Immature natural killer cell (primary cell): ENCODE measurements at places on chromosomes 16 and 17.
A peak's percentile ranks its signal among the peaks of the same experiment; 100 is the strongest.

- DNase-seq = no peak
Observed at GRCh38 chr17:1053661-1054360, 56.9 kb downstream of the TIMM22 start.

- DNase-seq = no peak
Observed at GRCh38 chr17:21289902-21290571, 5.5 kb downstream of the MAP2K3 start.

GRCh38 chr16:65917466-65917865 is 449.0 kb upstream of the CDH5 start:
- DNase-seq = no peak

GRCh38 chr17:80446645-80447405 is 29.6 kb downstream of the NPTX1 start:
- DNase-seq = no peak

DNA sequence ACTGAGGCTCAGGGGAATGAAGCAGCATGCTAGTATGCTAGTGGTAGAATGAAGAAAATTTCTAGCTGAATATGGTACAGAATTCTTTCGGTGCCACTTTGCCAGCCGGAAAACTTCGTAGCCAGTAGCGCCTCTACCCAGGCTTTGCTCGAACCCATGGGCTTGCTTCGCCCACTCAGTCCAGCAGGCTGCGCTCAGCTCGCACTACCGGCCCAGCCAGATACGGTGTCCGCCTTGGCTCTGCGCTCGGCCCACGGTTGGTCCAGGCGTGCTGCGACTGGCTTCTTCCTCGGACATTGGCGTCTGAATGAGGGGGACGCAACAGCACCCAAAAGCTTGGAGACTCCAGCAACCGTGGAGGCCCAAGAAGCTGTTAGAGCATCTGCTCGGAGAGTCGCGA is 372.5 kb upstream of the CDH8 start:
- DNase-seq = no peak

- DNase-seq = no peak
Observed at GRCh38 chr16:67801883-67802282, 4.5 kb downstream of the RANBP10 start.

DNA sequence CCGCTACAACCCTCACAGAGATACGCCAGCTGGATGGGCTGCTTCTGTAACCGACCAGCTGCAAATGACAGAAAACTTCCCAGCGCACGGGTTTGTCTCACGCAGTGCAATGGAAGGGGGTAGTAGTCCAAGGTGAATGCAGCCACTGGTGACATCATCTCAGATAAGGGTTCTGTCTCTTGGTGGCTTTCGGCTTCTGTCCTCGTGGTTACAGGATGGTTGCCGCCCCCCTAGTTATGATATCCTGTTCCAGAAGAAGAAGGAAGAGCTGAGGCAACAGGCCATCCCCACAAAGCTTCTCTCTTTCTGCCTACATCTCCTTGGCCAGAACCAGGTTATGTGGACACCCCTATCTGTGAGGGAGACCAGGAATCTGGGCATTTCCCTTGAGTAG is 40.3 kb upstream of the BAHCC1 start:
- DNase-seq = no peak

DNA sequence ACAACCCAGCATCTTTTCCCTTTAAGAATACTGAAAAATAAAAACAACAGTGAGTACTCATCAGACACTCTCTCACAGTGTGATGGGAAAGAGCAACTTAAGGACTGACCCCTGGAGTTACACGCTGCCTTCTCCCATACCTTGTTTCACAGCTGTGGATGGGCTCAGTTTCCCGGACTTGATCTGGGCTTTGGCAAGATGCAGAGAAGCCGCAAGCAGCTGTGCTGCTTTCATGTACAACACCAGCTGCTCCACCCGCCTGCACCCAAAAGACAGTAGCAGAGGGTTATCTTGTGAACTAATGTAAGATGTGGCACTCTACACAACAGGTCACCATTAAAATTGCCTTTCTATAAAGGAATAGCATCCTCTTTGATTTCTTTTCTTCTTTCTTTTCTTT is 32.7 kb upstream of the ALDH3A1 start:
- no peak for DNase-seq

- DNase-seq = no peak
Observed at GRCh38 chr17:1267471-1267943, 2.7 kb upstream of the BHLHA9 start.

- peak; percentile 55 for DNase-seq
Observed at GRCh38 chr17:7281074-7281952, at the start of gene SLC2A4. TSS of gene SLC2A4 (plus strand) at chr17:7281718. CDS start at chr17:7281935, 217 bp downstream.

- no peak for DNase-seq
Observed at GRCh38 chr16:24577167-24577566, 37.8 kb downstream of the RBBP6 start.

DNA sequence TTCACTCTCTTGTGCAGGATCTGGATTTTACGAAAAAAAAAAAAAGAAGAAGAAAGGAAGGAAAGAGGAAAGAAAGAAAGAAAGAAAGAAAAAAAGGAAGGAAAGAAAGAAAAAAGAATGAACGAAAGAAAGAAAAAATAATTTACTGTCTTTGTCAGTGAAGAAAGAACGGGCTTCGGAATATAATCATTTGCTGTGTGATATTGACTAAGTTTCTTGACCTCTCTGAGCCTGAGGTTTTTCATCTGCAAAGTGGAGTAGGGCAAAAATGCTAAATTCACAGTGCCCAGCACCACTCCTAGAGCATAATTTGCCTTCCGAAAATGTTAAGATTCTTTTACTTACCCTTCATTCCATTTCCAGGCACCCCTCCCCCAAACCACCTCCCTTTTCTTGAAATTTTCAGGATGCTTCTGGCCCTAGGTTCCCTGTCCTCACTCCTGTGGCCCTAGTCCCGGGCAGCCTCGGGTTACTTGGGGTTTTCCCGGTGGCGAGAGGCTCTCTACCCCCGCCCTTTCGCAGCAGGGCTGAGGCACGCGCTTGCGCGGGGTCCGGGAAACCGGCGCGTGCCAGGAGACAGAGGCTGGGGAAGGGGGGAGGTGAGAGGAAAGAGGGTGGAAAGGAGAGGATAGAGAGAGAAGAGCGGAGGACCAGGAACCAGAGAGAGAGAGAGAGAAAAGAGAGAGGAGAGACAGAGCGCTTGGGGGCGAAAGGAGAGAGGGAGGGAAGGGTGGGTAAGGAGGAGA is at the start of gene CNTNAP1:
Gene CNTNAP1 (plus strand): TSS at position 556 of the 746 bp plus-strand sequence. CDS start 299 bp downstream, outside the sequence.
- DNase-seq = no peak

GRCh38 chr16:29784901-29785500 is 5.5 kb upstream of the KIF22 start:
- peak; percentile 69 for DNase-seq

GRCh38 chr16:89073346-89074071 is 20.1 kb upstream of the ACSF3 start:
- DNase-seq = no peak

- DNase-seq = no peak
Observed at GRCh38 chr17:5410594-5411272, 8.7 kb downstream of the NUP88 start.
